Spinal cord (tissue), 10 donors: ENCODE measurements at places on chromosomes 13 and 19.

DNA sequence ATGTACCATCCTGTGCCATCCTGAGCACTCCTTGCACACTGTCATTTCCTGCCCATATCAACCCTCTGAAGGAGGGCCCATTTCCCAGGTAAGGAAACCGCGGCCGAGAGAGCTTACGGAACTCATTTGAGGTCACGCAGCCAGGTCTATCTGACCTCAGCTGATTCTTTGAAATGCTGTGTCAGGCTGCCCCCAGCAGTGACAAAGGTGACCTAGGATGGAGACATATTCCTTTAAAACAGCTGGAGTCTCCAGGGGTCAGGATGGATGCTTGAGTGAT is 42.2 kb upstream of the VSTM2B start:
- no peak for DNase-seq

DNA sequence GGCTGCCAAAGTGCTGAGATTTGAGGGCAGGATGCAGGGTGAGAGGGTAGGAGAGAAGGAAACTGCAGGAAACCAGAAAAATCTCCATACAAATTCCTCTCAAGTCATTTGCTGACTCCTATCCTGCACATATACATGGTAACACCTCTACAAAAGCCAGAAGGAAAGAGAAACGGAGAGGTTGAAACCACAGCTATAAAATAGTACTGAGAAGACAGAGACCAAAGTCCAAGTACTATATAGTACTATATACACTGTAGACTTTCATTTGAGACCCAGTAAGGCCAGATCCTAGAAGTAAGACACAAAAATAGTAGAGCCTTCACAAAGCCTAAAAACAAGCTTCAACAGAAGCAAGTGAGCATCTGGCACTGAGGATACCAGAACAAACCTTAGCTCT is 103.1 kb downstream of the UGGT2 start:
- no peak for DNase-seq

DNA sequence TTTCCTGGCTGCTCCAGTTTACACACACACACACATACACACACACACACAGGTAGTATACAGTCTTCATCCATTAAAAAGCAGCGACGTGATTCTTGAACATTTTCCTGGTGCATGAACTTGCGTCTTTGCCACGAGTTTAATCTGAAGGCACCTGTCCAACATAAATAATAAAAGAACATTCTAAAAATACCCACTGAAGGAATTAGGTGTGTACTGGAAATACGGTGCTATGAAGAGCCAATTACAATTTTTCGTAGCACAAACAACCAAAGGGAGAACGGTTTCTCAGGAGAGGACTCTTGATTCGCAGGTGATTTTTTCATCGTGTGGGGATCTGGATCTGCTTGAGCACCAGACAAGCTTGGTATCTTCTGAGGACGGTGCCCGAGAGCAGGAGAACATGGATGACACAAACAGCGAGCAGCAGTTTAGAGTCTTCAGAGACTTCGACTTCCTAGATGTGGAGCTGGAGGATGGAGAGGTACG is 61.2 kb downstream of the ZAR1L start:
- no peak for DNase-seq

DNA sequence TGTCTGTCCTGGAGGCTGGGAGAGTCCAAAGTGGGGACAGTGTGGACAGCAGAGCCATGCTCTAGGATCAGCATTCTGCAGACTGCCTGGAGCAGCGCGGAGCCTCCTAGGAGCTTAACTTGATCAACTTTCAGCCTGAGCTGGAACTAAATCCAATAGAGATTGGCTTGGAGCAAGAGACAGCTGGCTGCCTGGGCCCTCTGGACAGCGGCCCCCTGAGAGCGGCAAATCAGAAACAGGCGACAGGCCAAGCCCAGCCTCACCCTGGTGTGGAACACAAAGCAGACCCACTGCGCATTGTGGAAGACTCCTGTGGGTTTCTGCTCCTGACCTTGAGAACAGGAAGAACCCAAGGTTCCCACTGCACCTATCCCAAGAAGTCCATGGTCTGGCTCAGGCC is 462.2 kb downstream of the TSHZ3 start:
- DNase-seq = no peak

DNA sequence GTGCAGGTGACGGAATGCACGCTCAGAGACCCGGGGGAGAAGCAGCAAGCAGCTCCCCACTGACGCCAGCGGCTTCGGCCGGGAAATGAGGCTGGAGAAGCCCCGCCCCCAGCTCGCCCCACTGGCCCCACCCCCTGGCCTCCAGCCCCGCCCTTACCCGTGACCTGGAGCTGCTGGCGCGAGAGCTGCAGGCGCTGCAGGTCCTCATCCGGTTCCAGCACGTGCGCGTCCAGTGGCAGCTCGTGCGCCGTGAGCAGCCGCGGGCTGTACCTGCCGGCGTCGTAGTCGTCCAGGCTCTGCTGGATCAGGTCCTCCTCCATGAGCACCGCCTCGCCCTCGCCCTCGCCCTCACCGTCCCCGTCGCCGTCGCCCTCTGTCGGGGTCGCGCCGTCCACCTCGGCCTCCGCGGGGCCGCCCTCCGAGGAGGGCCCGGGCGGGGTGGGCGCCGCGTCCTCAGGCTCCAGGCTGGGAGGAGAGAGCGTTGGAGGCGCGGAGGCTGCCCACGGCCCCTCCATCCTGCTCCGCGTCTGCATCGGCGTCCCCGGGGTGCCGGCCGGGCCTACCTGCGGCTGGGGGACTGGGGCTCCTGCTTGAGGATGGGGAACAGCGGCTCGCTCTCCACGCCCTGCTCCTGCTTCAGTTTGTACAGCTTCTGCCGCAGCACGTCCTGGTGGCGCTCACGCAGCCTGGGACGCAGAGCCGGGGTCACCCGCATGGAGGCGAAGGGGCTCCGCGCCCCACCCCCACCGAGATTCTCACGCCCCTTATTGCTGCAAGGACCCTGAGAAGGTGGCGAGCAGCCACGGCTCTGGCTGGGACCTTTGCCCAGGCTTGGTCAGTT is 6.4 kb upstream of the TBXA2R start:
- no peak for DNase-seq

DNA sequence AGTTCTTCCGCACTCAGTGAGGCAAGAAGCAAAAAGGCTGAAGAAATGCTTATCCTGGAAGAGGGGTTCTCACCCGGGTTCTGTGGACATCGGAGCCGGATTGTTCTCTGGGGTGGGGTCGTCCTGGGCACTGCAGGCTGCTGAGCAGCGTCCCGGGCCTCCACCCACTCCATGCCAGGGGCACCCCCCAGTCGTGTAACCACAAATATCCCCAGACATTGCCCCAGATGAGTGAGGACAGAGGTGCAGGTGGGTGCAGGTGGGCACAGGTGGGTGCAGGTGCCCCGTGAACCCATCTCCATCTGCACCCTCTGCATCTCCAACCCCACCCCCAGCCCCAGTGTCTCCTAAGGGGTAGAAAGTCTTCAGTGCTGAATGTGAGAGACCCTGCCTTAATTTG is 67.5 kb downstream of the GNG7 start:
- DNase-seq = no peak

- no peak for DNase-seq
Measured at GRCh38 chr19:50712833-50713232, 6.8 kb downstream of the SHANK1 start.

DNA sequence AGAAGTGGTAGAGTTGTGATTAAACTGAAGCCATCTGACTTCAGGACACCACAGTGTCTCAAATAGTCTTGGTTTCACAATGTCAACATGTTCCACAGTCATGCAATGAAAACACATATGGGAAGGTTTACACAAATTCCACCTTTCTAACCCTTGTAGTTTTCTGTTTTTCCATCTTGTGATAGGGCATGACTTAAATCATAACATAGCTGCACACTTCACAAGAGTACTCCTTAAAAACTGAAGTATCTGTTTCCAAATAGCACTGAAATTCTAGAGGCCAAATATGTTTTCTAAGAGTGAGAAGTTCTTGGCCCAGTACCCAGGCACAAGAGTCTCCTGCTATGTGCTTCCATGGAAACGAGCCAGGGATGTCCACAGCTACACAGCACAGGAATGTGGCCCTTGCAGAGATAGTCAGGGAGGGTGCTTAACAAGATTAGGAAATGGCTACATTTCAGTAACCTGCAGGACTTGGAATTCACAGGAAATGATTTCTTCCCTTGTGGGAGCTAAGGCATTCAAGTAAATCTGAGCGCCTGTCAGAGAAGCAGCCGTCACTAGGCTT is 269.1 kb downstream of the NDFIP2 start:
- DNase-seq = peak; percentile 14

DNA sequence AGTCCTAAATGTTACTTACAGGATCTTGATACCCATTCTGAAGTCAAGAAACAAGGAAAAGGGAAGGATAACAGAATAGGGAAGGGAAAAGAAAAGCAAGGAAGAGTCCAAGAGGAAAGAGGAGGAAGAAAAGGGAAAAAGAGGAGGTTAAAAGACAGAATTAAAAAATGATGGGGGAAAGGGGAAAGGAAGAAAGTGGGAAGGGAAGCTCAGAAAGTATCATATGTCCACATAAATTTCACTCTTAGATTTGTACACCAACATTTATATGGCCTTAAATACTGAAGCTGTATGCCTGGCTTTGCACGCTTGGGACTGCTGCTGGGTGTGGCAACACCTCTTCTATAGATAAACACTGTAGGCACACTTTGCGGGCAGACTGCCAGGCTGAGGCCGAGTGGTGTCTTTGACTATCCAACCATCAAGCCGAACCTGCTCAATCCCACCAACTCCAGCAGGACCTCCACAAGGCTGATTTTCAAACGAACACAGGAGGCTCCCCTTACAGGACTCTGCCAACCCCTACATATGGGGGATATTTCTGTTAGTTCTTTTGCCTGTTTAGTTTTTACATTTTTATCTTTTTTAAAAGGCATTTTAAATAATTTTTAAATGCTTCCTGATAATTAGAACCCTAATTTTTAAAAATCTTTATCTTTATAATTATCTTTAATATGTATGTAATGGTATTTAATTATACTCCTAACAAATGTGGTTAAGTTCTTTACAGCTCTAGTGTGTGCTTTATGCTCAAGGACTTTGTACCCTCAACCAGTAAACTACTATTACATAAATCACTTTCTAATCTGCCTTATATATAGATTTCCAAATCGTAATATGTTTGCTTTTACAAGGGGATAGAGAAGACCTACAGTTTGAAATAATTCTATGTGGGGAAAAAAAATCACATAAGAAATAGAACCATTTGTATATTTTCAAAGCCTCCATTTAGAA is 154.2 kb downstream of the DIAPH3 start:
- no peak for DNase-seq

GRCh38 chr13:107271227-107271626 is 703.3 kb upstream of the ARGLU1 start:
- DNase-seq = peak; percentile 36

GRCh38 chr13:33347861-33348260 is 62.3 kb upstream of the STARD13 start:
- peak; percentile 47 for DNase-seq

DNA sequence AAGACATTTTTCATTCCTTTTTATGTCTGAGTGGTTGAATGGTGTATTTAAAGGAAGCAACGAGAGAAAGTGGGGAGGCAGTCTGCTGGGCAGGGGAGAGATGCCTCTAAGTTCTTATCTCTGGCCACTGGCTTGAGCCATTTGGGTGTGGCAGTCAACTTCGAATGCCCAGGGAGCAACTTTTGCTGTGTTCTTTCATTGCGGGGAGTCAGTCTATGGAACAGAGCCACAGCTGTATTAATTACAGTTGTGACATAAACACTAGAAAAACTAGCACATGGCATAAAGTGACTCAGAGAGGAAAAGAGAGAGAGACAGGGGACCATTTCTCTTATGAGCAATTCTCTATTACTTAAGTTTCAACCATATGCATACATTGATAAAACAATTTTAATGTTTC is 40.4 kb upstream of the PDCD5 start:
- no peak for DNase-seq

DNA sequence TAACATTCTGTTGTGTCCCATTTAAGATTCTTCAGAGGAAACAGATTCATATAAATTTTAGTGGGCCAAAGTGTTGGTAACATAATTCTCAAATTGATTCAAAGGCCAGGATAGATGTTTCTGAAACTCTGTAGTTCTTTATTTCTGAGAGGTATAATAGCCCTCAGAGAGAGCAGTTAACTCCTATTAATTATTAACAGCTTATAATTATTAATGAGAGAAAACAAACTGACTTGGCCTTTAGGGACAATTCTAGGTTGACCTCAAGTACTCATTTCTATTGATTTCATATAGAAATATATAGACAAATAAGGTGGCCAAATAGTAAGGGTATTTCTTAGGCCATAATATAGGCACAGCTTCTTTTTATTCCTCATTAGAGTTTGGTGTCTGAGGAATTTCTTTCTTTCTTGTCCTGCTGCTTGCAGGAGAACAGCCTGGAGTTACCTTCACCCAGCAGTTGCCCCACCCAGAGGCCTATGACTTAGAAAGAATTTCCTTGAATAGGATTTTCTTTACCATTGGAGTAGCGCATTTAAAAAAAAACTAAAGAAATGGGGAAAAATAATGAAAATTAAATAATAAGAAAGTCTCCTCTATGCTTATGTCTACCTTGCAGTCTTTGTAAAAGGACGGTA is 1430.1 kb upstream of the SPRY2 start:
- no peak for DNase-seq
